Activated CD4-positive, alpha-beta T cell treated with anti-CD3 and anti-CD28 coated beads, Interleukin-2, amount 10 ng/mL, durations not matched to agents 7 days and 5 days (primary cell): ENCODE measurements at places on chromosomes 3 and 15.

DNA sequence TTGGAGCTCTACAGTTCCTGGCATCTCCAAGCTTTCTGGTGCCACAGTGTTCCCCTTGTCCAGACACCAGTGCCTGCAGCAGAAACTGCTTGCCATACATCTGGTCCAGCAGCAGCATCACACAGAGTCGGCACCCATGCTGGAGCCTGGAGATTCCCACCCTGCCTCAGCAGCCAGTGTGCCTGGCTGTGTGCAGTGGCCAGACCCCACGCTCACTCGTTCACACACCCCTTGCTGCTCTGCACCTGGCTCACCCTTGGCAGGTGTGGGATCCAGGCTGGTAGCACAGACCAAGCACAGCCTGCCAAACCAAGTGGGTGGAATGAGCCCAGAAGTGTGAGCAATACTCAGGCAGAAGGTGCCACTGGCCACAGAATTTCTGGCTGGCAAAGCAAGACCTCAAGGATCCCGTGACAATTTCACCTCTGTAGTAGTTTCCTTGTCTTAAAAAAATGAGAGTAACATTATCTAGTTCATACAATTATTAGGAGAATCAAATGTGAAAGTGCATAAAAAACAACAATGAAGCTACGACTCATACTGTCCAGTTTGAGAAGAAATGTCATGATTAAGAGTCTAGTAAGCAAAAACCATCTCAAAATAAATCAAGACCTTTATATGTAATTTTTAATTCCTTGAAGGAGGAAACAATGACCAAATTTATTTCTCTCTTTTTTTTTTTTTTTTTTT is 22.9 kb upstream of the ZBED2 start:
- no peak for DNase-seq

DNA sequence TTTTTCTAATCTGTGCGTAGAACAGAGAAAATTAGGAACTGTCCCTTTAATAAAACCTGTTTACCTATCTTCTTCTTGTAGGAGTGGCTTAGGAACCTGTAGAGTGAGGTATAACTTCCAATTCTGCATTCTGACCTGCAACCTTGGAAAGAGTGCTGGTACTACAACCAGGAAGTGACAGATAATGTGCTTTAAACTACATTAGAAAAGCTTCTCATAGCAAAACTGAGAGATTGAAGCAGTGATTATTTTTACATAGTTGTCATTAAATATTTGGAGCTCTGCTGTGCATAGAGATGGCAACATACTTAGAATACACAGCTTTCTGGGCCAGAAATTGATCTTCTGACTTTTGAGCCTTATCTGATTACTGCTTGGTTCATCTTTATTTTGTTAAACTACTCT is 50.4 kb upstream of the ZDHHC23 start:
- no peak for DNase-seq

- no peak for DNase-seq
These were observed 462.1 kb upstream of the CDIN1 start for GRCh38 chr15:36117296-36117787.

DNA sequence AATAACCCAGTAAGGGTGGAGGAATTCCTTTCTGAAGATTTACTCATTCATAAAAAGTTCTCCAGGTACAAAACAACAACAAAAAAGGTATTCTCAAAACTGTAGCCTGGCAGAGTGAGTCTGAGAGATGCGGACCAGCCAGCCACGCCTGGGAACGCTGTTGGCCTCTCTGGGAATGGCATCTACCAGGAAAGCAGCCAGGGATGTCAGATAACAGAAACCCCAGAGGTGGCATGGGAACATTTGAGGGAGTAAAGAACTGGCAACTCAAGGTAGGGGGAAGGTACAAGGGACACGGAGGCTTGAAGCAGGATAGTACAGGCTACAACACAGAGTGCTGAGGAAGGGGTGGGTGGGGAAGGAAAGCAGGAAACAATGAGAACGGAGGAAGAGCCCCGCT is 7.1 kb upstream of the AP3S2 start:
- no peak for DNase-seq

DNA sequence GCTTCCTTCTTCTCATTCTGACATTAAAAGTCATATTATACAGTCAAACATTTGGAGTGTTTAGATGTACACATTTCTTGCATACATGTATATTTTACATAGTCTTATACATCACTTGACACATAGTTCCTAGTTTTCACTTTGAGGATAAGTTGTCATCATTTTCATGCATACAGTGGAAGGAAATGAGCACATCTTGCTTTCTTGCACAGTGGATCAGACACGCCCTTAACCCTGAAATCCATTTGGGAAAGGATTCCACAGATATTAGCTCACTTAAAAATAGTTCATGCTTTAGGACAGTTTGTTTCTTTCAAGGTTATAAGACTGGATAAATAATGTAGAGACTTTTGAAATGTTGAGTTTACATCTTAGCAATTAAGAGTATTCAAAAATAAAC is 148.6 kb upstream of the MME start:
- DNase-seq = no peak

DNA sequence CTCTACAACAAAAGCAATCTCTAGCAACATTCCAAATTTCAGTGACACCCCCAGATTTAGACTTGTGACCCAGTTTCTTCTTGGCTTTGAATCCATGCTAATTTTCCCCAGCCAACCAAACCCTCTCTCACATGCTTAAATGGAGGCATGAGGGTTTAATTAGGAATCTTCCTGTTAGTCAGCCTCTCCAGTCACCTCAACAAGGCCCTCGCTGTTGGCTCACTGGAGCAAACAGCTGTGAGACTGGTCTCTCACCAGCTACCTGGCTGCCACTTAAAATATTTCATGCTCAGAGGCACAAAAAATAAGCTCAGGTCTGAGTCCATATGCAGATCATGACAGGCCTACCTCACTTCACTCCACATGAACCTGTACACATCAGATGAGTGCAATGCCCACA is 630.4 kb upstream of the ADAMTS9 start:
- DNase-seq = no peak

DNA sequence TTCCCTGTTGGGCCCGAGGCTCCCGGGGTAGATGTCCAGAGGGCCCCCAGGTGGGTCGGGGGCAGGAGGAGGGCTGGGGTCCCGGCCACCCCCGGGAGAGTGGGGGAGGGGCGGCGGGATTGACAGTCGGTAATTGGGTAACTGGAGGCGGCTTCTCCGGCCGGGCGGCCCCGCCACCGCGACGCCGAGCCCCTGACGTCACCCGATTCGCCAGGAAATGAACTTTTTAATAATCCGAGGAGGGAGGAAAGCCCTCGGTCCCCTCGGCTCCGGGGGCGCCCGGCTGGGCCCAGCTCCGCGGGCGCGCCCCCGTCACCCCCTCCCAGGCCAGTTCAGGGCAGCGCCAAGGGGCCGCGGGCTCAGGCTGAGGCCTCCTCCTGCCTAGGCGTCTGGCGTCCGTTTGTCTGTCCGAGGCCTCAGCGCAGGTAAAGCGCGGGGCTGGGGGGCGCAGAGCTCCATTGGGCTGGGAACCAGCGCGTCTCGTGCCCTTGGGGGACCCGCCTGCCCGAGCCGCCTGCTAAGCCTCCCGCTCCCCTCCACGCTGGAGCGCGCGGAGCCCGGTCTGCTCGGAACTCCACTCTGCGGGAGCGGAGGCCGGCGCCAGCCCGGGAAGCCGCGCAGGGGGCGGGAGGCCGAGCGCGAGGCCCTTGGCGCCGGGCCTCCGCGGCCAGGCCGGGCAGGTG is 3.9 kb downstream of the GATA2 start:
- DNase-seq = peak; percentile 20

DNA sequence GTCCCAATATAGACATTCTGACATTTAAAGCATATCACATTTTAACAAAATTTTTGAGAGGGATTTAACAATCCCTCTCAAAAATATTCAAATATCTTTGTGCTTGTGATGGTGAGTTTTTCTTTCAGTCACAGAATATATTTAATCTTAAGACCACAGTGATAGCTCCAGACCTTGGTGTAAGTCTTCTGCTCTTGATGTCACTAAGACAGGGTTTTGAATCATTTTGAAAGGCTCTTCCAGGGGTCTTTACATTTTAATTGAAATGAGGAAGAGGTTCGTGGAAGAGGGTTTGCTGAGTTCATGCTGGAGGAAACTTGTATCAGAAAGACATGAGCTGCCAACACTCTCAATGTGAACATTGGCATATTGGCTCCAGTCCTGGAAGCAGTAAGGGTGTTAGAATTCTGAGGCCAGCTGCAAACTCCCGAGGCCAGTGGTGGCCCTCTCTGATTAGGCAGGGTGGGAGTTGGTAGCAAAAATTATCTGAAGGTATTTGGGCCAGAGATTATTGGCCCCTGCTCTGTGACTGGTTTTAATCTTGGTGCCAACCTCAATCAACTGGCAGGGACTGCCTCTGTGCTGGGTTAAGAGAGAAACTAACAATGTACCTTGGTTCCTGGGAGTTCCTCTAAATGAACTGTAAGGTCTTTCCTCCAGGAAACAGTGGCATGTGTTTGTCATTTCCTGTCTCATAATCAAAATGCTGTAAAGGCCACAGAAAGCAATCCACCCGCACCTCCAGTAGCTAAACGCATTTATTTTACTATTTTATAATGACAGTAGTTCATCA is 5.3 kb downstream of the POU1F1 start:
- DNase-seq = peak; percentile 10

- no peak for DNase-seq
These were observed 704.7 kb upstream of the ARPP21 start for GRCh38 chr3:34934660-34935059.

DNA sequence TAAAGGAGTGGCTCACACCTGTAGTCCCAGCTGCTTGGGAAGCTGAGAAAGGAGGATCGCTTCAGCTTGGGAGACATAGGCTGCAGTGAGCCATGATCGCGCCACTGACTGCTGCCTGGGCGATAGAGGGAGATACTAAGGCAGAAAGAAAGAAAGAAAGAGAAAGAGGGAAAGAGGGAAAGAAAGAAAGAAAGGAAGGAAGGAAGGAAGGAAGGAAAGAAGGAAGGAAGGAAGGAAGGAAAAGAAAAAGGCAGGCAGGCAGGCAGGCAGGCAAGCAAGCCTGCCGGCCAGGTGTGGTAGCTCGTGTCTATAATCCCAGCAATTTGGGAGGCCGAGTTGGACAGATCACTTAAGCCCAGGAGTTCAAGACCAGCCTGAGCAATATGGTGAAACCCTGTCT is 15.3 kb downstream of the SLC28A1 start:
- DNase-seq = no peak

DNA sequence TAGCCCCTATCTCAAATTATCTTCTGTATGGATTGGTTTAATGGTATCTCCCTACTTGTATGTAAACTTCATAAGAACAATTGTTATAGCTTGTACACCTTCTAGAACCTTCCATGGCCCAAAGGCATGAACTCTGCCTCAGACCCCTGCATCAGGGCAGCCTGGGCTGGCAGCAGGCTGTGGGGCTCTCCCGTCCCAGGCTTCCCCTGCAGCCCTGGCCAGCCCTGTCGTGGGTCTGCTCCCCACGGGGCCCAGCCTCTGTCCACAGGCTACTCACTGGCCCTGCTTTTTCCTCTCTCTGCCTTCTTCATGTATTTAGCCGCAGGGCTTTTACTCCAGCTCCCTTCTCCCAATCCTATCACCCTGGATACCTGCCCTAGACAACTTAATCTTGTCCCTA is 4.4 kb downstream of the SCN5A start:
- DNase-seq = no peak

GRCh38 chr3:38009807-38010591 is 19.4 kb downstream of the VILL start:
- DNase-seq = no peak

- no peak for DNase-seq
These were observed 143.4 kb downstream of the ANXA2 start for GRCh38 chr15:60254416-60254815.

DNA sequence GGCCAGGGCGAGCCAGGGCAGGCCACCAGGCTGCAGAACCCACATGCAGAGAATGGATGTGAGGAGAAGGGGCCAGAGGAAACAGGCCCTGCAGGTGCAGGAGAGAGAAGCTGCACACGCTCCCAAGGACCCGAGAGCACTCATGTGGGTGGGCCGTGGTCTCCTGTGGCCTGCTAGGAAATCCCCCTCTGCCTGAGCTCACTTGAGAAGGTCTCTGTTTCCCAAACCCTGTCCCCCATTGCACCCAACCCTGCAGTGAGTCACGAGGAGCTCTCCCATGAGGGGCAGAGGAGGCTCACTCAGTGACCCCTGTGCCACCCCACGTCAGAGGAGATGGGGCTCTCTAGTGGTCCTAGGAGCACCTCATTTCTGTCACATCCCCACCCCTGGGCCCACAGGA is 111.1 kb downstream of the KLF13 start:
- DNase-seq = no peak

- DNase-seq = no peak
These were observed 4.8 kb downstream of the IQSEC1 start for GRCh38 chr3:13068269-13069010.

GRCh38 chr3:187019542-187020072 is 89.3 kb downstream of the ST6GAL1 start:
- DNase-seq = no peak

DNA sequence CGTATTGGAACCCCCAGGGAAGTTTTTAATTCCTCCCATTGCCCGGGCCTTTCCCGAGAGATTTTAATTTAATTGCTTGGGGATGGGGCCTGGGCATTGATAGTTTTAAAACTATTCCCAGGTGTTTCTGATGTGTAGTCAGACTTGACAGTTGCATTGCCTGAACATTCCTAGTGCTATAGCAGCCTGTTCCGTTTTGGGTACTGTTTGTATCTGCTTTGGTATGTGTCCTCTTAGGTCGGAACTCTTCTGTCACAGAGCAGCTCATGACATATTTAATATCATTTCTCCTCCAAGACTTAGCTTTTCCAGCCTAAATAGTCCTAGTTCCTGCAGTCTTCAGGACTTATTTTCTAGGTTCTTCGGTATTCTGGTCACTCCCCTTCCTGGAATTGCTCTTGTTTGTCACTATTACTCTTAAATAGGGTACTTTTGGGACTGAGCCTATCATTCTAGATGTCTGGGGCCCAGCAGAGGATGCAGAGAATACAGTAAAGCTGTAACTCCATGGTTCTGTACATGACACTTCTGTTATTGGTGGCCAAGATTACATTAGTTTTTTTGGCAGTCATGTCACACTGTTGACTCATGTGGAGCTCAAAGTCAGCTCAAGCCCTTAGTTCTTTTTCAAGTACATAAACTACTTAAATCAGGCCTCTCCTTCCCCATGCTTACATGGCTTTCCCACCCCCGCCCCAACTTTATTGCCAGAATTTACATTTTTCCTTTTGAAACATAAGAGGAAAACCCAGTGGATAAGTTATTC is 81.5 kb downstream of the BBX start:
- no peak for DNase-seq

DNA sequence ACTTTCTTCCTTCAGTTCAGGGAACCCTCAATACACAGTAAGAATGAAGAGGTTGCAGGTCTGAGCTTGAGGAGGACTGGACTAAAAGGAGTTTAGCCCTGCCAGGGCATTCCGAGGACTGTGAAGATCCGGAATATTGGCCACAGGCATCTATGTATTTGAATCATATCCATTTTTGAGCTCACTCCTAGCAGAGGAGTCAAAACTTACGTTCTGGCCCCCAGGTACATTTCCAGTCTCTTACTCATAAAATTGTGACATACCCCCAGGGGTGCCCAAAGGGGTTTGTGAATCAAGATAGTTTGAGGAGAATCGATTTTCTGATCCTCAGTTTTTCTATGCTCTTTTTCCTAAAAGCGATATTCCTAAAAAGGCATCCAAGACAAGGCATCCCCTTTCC is 27.6 kb upstream of the SRP14 start:
- DNase-seq = no peak
